ENCODE measurements at places on chromosomes 6 and 20.

DNA sequence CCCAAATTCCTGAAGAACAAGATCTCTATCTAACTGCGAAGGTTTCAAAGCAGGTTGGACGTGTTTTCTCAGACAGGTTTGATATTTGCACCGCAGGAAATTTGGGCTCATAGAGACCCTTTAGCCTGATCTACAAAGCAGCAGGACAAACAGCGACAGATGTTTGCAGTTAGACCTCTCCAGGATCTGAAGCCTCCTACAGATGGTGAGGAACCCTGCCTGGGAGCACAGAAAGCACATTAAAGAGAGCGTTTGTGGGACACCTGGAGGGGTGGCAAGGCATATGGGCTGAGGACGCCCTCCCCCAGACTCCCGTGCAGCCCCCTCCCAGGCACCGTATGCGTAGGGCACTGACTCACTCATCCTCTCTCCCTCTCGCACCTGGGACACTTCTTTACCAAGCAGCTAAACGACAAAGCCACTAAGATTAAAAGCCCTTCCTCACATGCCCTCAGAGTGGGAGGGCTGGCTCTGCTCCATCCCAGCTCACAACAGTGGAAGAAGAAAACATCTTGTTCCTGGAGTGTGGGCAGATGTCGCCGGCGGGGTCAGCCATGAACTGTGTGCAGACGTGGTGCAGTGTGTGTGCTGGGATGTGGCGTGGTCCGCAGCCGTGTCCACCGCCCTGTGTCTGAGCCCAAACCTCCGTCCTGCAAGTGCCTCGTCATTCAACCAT, 249.7 kb upstream of the AFDN start:
- no peak for DNase-seq

DNA sequence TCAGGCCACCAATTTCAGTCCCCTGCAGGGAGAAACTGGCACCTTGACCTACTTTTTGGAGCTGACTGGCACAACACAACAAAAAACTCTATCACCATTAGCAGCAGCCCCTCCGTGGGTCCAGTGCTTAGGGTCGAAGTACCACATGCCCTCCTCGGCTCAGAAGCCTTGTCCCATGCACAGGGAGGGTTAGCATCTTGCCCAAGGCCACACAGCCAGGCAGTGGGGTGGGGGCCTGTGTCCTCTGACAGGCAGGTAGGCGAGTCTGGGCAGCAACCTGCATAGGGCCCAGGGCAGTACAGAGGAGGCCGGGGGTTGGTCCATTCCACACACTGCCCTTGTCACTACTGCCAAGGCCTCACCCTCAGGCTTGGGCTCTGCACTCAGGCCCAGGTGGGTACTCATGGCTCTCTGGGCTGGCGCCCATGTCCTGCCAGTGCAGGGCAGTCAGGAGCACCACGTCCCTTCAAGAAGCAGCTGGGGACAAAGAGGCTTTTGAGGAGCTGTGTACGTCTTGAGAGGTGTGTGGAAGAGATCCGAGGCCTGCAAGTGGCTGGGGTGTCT, 53.6 kb downstream of the PYGB start:
- no peak for DNase-seq

DNA sequence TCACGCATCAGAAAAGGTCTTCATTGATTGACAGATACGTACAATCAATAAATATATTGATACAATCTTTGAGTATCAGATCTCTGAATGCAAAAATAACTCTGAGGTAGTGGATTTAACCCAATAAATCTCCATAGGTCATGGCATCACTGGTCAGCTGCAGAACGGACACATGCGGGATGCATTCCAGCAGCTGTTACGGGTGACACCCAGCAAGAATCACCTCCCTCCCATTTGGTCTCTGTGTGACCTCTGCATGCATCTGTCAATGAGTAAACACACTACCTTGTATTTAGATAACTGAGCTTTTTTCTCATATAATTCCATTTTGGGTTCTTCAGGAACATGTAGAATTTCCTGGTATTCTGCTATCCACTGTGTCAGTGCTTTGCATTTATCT, 285.4 kb downstream of the SYNE1 start:
- DNase-seq = no peak

- DNase-seq = no peak
Measured at GRCh38 chr6:73108949-73109348, 116.3 kb downstream of the KHDC1L start.

GRCh38 chr6:100276311-100277057, 188.2 kb downstream of the SIM1 start:
- DNase-seq = no peak

GRCh38 chr6:118918329-118918725, 16.6 kb downstream of the MCM9 start:
- DNase-seq = no peak

- DNase-seq = no peak
Measured at GRCh38 chr20:47256668-47257236, 99.7 kb downstream of the ZMYND8 start.

GRCh38 chr6:48116699-48117645, 6.0 kb upstream of the PTCHD4 start:
- no peak for DNase-seq

DNA sequence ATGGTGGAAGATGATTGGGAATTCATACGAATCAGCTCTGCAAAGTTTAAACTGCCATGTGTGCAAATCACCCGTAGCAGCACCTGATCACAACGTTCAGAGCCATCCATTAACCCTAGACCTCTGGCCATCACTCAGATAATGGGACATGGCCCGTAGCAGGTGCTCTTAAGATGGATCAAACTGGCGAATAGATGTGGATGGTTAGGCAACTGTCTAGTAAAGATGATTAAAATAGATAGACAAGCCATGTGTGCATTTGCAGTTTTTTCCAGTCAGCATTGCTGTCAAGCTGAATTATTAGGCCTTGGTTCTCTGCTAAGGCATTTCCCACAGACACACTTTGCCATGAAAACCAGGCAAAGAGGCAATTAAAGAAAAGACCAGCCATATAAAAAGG, 40.6 kb upstream of the PHACTR1 start:
- DNase-seq = no peak

GRCh38 chr20:32354592-32355416, 3.3 kb upstream of the ASXL1 start:
- no peak for DNase-seq

- no peak for DNase-seq
Measured at GRCh38 chr20:50928469-50928868, 2.8 kb downstream of the ADNP start.

DNA sequence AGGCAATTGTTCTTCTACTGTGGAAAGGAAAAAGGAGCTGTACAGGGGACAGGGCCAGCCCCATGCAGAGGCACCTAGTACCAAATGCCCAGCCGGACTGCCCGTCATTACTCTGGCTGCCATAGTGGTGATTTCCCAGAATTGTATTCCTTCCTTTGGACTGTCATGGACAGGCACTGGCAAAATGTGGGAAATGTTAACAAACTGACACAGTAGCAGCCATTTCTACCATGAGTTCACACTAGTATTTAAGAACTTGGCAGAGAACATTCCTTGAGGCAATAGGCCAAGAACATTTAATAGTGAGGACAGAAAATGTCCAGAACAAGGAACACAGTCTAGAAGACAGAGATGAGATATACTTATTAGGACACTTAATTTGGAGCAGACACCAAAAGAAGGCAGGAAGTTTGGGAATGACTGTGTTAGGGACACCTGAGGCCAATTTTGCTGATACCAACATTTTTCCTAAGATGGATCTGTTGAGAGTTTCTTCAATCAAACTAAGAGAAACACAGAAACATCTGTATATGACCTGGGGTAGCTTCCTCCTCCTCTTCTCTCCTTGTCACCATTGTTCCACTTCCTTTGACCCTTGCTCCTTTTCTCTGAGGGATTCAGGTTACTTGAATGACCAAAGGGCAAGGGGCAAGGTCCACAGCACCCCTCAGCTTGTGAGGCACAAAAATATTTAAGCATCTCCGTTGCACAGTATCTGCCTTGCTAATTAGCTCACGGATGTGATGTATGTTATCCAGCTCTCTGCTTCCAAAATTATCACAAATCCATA, 14.9 kb downstream of the ADTRP start:
- no peak for DNase-seq

GRCh38 chr6:9710574-9710973, 704.3 kb downstream of the TFAP2A start:
- no peak for DNase-seq

- DNase-seq = no peak
Measured at GRCh38 chr6:107330168-107330567, 129.2 kb downstream of the PDSS2 start.

DNA sequence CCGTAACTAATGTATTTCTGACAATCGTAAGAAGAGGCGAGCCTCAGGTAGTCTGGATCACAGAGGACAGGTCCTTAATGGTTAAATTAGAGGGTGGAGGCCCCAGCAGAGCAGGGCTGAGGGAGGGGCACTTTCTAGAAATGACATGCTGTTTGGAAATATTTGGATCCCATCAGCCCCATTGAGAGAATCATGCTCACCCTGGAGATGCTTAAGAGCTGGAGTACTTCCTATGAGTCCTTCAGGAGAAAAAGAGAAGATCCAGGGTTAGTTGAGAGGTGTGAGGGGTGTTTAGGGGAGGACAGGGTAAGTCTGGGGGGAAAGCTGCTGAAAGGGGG, 123.0 kb downstream of the TCP11 start:
- no peak for DNase-seq

DNA sequence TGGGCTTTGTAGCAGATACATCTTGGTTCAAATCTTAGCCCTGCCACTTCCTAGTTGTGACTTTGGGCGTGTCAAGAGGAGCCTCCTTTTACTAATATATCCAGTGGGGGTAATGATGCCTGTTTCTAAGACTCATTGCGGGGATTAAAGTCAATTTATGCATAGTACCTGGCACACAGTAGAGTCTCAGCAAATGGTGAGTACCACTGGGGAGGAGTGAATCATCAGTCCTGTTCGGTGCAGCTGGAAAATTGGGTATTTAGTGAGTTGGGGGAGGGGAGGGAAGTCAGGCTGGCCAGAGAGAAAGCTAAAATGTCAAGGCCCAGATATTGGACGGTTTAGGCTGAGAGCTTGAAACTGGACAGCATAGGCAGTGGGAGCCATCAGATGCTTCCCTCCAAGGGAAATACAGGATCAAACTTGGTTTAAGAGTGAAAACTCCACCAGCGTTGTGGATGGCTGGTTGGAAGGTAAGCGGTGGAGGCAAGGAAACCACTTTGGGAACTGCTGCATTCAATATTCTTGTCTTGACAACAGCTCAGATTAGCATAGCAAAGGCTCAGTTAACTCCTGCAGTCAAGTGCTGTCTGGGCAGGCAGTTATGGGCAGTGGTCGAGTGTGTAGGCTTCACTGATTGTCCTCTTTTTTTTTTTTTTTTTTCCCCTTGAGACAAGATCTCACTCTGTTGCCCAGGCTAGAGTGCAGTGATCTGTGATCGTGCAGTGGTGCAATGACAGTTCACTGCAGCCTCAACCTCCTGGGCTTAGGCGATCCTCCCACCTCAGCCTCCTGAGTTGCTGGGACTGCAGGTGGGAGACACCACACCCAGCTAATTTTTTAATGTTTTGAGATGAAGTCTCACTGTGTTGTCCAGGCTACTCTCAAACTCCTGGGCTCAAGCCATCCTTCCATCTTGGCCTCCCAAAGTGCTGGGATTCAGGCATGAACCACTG, 12.9 kb downstream of the PPP1R16B start:
- DNase-seq = no peak

- peak; percentile 16 for DNase-seq
Measured at GRCh38 chr6:20334334-20334733, 67.3 kb upstream of the E2F3 start.

GRCh38 chr20:60403105-60403741, 445.0 kb downstream of the CDH26 start:
- no peak for DNase-seq

GRCh38 chr20:51525241-51526105, 17.0 kb downstream of the NFATC2 start:
- DNase-seq = no peak

DNA sequence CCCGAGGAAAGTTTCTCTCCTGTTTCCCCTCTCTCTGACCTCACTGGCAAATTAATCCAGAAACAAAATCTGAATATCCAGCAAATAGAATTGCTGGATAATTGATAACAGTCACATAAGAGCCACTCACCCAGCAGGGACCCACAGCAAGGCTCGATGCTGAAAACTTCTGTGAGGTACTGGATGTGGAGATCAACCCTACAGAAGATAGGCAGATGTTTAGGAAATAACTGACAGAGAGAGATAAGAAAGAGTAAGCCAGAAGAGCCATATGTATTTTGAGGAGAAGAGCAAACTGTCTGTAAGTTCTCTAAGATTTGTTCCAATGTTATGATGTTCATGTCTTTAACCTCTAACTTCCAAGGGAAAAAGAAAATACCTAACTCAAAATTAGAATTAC, 59.7 kb downstream of the PKHD1 start:
- DNase-seq = no peak

- DNase-seq = no peak
Measured at GRCh38 chr6:49892280-49892679, 25.9 kb upstream of the CRISP1 start.

DNA sequence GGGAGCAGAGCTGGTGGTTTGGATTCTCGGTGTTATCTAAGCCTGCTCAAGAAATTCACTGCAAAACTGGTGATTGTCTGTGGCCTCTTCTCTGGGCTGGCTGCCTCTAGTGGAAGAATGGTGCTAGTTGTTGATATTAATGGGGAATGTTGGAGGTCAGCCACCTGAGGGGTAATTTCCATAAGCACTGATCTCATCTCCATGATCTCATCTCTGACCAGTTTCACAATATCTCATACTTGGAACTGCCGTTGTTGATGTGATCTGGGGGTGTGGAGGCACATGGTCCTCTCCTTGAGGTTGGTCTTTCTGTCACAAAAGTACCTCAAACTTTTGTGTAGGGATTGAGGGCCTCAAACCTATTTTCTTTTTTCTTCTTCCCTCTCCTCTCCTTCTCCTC, 102.6 kb downstream of the CD109 start:
- peak; percentile 6 for DNase-seq

GRCh38 chr6:134115715-134116074, 63.3 kb upstream of the SLC2A12 start:
- peak; percentile 64 for DNase-seq

DNA sequence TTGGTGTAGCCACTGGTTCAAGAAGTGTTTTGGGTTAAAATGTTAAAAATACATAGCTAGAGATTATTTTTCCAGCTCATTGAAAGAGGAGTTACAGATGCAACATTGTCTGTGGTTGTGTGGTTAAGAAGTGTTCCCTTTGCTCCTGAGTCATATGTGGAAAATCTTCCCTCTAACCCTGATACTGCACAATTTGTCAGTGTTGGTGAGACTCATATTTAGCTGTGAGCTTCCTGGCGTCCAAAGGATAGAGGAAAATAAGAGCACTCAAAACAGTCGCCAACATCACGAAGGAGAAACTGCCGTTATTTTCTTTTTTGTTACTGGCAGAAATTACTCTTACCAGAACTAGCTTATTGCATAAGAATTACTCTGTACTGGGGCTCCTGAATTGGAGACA, 250.4 kb downstream of the CDH4 start:
- DNase-seq = no peak

DNA sequence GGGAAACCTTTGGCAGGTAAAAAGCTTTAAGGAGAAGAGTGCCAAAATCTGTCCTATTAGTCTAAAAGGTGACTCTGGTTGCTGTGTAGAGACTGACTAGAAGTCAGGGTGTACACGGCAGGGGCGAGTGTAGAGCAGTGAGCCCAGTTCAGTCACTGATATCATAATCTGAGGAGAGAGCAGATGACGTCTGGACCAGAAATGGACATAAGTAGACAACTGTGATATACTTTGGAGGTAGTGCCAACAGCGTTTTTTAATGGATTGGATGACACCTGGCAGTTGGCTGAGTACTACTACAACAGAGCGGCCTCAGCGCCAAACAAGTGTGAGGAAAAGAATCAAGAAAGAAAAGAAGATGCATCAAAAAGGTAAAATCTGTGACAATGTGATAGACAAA, 76.0 kb downstream of the MAP7 start:
- DNase-seq = no peak

GRCh38 chr6:27791182-27791943, 120.8 kb downstream of the OR2B2 start:
- DNase-seq = peak; percentile 46
